ENCODE measurements at places on chromosomes 4 and X.

DNA sequence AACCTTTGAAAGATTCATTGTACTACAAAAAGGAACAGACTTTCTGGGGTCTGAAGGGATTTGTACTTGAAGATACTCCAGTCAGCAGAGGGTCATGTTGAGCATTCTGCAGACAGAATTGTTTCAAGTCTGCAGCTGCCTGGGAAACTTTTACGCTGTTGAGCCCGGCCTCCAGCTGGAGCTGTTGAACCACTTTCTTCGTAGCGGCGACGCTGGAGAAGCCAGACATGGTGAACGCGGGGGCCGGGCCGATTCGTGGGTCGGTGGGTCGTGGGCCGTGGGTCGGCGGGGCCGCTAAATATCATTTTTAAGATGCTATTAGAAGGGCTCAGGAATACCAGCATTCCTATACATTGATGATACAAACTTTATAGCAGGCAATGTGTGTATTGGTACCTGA is 12.0 kb upstream of the RTL9 start:
- DNase-seq = no peak

DNA sequence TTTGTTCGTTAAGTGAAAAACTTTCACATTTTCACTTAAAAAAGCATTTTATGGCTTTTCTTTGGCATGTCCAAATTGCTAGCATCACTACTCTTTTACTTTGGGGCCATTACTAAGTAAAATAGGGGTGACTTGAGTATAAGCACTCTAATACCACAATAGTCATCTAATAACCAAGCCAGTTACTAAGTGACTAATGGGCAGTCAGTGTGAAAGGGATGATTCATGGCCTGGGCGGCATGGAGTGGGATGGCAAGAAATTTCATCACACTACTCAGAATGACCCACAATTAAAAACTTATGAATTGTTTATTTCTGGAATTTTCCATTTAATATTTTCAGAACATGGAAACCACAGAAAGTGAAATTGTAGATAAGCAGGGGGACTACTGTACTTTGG is 60.9 kb downstream of the BMP15 start:
- DNase-seq = no peak

GRCh38 chr4:24108567-24108966 is 218.7 kb upstream of the PPARGC1A start:
- no peak for DNase-seq

DNA sequence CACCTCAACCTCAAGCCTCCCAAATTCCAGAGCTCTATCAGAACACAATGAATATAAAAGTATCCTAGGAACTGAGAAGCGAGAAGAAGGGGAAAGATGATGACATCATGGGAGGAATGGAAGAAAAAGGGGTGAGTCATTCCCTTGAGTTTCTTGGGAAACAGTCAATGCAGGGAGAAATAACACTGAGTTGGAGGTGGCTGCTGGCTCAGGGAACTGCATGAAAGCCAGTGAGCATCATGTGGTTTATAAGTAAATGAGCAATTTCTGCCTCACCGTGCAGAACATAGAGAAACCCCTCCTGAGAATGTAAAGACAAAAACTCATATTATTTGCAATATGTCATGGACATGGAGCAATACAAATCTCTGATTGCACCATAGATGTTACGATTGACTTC is 73.3 kb downstream of the SHOX start:
- DNase-seq = no peak

DNA sequence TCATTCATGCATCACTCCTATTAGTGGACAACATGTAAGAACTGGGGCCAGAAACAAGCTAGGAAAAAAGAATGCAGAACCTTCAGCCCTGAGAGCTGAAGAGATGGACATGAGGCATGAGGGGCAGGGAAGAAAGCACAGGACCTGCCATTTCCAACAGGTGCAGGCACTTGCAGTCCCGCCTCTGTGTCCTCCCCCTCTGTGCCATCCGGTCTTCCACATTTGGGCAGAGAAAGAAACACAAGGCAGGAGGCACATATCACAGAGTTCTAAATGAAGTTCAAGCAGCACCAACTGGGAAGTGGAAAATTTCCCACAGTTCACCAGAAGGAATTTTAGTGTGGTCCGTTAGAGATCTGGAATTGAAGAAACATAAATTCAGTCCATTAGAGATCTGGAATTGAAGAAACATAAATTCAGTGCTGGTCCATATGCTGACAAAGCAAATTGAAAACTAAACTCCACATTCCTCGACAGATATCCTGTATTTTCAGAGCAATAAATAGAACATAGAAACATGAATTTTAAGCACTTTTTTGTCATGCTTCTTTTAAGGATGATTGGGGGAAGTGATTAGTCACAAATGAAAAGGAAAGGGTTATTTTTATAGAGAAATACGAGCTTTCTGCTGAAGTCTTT is 57.2 kb upstream of the DAPP1 start:
- DNase-seq = no peak

DNA sequence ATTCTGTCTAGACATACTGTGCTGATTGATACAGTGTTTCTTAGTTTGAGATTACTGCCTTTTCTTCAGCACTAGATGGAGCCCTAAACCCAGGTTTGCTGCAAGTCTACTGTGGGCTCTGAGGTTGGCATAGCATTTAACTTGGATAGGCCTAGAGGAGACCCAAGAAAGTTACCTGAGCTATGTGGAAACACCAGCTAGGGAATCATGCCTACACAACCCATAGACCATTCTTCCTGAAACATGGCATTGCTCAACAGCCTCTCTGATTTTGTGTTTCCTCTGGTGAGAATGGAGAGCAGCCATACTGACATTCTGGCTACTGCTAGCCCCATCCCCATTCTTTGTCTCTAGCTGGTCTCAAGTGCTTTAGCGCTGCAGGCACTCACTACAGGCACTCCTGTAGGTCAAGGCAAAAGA is 287.7 kb upstream of the PCDH18 start:
- DNase-seq = peak; percentile 57

GRCh38 chrX:103565197-103565596 is 20.1 kb upstream of the TCEAL4 start:
- no peak for DNase-seq

DNA sequence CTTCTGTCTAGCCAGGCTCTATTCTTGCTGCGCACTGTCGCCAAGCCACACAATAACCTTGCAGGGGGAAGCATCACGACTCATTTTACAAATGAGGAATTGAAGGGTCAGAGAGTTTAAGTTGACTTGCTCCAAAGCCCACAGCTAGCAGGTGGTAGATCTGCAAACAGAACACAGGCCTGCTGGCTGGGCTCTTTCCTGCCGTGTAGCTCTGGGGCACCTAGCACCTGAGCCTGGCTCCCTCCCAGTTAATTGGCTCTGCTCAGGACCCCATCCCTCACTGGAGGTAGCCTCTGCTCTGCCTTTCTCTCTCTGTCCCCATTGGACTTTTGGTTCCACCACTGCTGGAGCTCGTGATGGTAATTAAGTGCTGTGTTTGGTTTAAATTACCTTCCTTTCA is 98.5 kb downstream of the NSUN7 start:
- DNase-seq = peak; percentile 96

DNA sequence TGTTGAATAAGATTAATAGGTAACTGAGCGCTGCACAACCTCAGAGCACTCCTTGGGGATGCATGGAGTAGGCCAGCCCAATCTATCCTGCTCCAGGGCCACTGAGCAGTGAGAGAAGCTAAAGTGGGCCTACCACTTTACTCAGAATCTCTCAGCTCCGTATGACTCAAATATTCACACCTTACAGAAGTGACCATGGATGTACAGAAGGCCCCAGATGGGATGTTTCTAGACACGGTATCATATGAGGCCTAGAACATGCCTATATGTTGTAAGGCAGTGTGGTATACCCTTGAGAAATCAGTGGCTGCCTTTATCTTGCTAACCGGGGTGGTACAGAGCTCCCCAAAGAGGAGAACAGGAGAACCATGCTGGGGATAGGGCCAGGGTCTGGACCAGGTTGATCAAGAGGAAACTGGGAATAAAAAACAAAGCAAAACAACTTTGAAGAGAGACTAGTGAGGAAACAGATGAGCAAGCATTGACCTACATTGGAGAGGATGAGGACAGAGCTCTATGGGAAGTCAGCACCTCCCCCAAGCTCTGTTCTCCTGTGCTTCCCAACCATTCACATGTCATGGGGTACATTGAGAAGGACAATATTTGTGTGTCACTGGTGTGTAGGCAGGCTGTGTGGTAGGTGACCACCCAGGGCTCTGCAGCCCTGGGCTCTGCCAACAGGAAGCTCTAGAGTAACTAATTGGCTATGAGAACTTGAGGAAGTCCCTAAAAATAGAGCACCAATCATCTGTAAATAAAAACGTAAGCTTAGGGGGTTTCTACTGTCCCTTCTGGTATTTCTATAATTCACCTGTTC is 31.4 kb downstream of the HOPX start:
- DNase-seq = no peak

DNA sequence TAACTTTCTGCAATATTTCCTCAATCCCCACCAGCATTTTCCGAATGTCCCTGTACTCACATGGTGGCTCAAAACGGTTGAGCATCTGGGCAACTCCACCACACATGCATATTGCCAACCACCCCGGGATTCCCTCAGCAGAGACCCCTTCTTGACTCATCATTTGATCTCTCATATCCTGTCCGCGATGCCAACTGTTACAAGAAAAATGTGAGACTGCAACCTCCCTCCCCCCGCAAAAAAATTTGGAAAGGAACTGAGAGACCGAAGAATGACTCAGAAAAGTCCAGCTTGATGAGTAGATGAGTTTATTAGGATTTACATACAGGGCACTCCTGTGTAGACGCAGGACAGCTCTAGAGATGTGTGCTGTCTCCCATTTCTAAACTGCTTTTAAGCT is 561.4 kb downstream of the ZIC3 start:
- DNase-seq = no peak

DNA sequence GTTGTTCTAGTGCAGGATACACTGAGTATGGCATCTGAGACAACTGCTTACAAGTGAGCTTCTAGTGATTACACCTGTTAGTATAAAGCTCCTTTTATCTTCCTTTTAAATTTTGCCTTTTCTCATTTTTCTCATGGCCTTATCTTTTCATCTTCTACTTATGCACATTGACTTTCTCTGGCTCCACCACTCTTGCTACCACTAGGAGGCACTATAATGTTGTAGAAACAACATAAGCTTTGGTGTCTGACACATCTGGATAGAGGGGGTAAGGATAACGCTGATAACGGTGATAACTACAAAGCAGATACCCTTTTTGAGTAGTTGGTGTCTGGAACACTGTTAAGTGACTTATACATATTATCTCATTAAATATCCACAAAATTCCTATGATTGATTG is 187.4 kb upstream of the TEX13C start:
- DNase-seq = no peak

DNA sequence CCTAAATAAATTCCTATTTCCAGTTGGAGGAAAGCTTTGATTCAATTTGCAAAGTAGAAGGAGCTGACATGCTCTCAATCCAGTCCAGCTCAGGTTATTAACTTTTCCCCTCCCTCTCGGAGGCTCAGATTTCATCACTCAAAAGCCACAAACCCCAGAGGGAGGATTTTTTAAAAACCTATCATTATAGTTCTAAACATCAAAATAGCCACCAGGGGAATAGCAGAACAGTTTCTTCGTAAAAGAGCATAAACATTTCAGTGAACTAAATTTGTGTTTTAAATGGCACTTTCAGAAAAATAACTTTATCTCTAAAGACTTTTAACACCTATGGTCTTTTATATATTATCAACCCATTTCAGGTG is 8.8 kb downstream of the GPRIN3 start:
- no peak for DNase-seq

DNA sequence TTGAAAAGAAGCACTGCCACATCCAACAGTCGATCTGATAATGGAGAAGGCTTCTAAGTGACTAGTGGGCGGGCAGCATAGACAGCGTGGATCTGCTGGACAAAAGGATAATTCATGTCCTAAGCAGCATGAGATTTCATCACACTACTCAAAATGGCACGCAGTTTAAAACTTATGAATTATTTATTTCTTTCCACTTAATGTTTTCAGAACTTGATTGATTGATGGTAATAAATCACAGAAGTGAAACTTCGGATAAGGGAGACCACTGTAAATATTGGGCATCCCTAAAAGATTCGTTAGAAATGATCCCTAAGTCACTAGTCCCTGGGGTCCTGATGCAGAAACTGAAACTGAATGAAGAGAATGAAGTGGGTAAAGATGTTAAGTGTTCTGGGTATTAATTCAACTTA is 93.0 kb upstream of the ANK2 start:
- DNase-seq = no peak

DNA sequence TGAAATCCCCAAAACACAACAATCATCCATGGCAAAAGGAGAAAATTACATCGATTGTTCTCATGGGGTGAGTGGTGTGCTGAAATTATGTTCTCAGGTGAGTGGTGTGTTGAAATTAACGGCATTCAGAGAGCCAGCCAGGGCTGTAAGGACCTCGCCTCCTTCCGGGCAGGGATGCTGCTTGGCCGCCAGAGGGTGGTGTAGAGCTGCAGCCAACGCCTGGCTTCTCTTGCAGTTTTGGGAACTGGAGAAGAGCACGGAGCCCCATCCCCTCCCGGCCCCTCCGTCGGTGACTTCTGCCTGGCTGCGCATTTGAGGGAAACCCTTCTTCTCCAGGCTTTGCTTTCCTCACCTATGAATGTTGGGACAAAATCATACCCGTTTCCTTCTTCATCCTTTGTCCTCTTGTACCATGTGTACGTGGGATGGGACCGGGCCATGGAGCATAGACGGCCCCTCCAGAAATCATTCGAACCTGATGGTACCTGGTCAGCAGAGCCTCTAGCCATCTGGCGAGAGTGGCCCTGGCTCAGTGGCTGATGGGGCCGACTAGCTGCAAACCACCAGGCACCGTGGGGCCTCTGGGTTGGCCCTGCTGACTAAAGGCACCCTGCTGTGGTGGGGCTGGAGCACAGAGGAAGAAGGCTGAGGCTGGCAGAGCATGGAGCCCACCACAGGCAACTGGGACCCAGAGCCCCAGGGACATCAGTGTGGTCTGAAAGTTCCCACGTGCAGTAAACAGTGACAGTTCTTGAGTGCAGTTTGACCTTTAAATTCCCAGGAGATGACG is 28.4 kb downstream of the TRMT44 start:
- peak; percentile 7 for DNase-seq

DNA sequence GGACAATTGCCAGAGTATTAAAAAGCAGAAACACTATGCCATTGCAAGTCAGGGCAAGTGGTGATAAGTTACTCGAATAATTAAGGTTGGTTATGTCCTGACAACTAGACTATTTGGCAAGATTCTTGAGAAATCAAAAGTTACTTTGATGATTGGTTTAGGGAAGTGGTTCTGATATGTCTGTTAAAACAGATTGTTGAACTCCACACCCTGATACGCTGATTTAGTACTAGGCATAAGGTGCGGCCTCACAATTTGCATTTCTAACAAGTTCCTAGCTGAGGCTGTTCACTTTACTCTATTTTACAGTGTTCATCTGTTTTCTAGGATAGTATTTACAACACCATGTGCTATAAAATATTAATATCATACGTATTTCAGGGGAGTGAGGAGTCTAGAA is 12.5 kb downstream of the GABRA4 start:
- DNase-seq = no peak

DNA sequence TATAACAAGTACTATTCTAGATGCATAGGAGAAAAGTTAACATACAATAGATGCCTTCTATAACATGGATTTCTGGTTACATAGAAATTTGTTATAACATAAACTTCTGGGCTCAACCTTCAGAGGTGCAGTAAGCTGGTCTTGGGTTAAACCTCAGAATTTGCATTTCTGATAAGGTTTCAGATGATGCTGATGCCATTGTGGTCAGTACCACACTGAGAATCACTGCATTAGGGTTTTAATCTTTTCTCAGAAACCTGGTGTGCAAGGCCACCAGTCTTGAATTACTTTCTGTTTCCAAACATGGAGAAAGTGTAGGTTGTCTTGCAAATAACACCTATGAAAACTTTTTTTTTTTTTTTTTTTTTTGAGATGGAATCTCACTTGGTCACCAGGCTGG is 146.2 kb downstream of the SPOCK3 start:
- DNase-seq = no peak
